ENCODE measurements at places on chromosomes 5 and 9.
A peak's percentile ranks its signal among the peaks of the same experiment; 100 is the strongest.

- DNase-seq = peak; percentile 77
These were observed 139.2 kb upstream of the SMARCA2 start for GRCh38 chr9:1875921-1876448.

DNA sequence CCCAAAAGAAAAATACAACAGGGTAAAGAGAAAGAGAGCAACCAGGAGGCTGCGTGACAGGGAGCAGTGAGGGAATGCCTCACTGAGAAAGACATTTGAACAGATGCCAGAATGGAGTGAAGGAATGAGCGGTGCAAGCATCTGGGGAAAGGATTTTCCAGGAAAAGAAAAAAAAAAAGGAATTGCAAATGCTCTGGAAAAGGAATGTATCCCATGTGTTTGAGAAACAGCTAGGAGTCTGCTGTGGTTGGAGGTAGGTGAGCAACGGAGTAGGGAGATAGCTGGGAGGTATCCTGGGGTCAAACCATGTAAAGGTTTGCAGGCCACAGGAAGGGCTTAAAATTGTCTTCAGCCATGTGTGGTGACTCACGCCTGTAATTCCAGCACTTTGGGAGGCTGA, 23.6 kb upstream of the CEMIP2 start:
- DNase-seq = no peak

GRCh38 chr5:12624776-12625560, 720.7 kb upstream of the CTNND2 start:
- no peak for DNase-seq

- no peak for DNase-seq
These were observed 899 bp upstream of the RAPGEF6 start for GRCh38 chr5:131635684-131636572.

GRCh38 chr5:24068524-24068923, 561.1 kb downstream of the PRDM9 start:
- no peak for DNase-seq

DNA sequence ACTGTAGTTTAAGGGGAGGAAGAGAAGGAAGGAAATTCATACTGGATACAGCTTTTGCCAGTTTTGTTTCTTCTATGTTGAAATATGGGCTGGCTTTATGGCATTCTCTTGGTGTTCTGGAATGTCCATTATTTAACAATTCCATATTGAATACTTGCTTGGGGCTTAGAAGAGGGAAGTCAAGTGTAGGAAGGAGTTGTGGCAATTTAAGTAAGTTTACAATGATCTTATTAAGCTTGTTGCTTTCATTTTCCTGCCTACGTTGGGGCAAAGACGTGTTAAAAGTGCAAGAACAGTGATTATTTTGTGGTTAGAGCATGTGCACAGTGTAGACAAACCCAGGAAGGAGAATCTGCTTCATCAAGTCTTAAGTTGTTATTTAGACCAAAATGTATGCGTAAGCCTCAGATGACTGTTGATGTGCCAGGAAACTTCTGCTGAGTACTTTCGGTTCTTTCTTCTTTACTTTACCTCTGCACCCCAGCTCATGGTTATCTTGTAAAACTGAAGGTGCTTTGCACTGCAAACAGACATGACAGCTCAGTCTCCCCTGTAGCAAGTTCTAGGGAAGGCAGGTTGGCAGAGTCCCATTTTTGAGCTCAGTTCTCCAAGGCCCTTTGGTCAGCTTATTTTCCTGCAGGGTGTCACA, 75.8 kb downstream of the F2RL2 start:
- DNase-seq = peak; percentile 77

DNA sequence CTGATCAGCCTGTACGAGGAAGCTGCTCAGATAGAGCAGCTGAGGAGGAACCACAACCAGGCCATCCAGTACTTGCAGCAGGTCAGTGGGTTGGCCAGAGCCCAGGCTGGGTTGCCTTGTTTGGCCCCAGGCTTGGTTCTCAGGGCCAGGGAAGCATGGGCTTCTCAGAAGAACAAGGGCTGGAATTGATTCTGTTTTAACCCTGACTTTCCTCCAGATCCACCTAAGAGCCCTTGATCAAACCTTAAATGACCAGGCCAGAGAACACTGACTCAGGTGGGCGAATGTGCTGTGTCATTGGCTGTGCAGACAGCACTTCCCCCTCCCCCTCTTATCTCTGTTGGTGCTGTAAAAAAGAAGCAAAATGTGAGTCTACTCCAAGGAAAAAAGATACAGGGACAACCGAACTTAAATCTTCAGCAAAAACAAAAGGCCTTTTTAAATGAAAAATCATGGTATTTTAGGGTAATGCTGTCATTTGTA, 28.1 kb downstream of the TTC23L start:
- DNase-seq = no peak

GRCh38 chr9:11469745-11470144, 856.9 kb upstream of the PTPRD start:
- DNase-seq = no peak

DNA sequence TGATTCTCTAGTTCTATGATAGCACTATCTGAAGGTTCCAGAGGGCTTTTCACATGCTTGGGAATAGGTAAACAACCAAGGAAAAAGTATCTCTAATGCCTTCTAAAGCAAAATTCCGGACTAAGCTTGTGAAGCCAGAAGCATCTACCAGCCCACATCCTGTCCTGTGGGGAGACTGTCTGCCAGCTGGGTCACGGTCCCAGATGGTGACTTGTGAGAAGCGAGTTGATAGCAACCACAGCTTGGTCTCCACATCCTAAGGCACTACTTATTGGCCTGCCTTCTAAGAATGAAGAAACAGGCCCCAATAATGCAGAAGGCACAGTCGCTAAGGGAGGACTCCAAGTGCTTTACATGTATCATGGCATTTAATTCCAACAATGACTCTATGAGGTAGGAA, 184.1 kb upstream of the ADRA1B start:
- DNase-seq = no peak

- DNase-seq = no peak
These were observed 3.0 kb upstream of the SMC2 start for GRCh38 chr9:104091116-104091515.

- peak; percentile 67 for DNase-seq
These were observed 1.6 kb downstream of the FSTL4 start for GRCh38 chr5:133610489-133611356.

DNA sequence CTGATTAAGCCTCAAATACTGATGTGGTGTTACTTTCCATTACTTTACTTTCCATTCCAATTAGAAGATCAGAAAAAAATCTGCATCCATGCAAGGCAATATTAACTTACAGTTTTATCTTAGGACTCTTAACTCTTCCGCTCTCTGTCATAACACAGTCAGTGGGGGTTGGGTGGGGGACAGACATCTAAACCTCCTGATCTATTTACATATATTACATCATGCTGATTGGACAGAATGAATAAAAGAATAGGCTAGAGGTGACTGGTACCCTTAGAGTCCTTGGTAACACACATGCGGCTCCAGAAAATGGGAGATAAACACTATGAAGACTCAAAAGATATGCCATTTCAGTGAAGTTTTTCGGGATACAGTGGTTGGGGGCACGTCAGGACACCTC, 27.6 kb downstream of the RAPGEF6 start:
- no peak for DNase-seq

DNA sequence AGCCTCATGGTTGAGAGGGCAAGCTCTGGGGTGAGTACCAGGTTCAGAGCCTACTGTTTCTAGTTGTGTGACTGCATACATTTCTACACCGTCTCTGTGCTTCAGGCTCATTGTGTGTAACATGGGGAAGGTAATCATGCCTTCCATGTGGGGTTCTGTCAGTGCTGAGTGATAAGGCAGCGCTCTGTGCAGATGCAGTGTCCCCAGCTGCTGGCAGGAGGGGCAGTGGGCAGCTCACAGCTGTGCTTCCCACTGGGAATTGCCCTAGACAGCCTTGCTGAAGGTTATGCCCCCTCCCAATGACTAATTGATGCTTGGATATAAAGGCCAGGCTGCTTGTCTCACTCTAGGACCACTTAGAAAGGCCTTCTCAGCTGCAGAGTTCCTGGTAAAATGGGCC, 121.8 kb upstream of the SAP30L start:
- no peak for DNase-seq

GRCh38 chr9:109799141-109799540, 19.1 kb downstream of the PALM2AKAP2 start:
- DNase-seq = no peak

- no peak for DNase-seq
These were observed 196.6 kb downstream of the FANCC start for GRCh38 chr9:95120781-95121370.

DNA sequence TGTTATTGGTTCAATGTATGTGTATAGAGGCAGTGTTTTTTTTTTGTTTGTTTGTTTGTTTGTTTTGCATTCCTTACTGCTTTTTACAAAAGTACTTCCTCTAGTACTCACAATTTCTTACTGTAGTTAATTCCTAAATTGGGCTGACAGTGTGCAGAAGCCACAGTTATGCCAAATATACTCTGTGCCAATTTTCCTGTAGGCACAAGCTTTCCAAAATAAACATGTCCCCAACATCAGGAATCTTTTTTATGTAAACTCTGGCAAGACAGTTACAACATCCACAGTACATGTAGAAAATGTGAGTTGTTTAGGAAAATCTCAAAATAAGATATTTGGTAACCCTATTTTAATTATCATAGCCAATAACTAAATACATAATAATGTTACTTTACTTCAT, 161.6 kb upstream of the TSLP start:
- DNase-seq = no peak

DNA sequence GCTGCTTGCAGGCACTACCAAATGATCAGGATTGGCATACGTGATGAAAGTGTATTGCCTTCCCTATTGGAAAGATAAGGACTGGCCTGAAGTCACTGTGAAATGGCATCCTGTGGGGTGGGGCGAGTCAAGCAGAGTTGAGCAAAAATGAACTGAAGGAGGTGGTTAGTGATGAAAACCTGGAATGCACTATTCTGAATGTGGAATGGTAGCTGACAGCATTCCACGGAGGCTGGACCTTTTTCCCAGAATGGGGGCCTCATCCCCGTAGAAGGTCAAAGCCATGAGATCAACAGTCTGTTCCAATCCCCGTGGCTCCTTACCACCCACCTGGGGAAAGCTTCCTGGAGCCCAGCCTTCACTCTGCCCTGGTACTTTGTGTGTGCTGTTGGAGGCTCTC, 37.7 kb downstream of the ASS1 start:
- no peak for DNase-seq

DNA sequence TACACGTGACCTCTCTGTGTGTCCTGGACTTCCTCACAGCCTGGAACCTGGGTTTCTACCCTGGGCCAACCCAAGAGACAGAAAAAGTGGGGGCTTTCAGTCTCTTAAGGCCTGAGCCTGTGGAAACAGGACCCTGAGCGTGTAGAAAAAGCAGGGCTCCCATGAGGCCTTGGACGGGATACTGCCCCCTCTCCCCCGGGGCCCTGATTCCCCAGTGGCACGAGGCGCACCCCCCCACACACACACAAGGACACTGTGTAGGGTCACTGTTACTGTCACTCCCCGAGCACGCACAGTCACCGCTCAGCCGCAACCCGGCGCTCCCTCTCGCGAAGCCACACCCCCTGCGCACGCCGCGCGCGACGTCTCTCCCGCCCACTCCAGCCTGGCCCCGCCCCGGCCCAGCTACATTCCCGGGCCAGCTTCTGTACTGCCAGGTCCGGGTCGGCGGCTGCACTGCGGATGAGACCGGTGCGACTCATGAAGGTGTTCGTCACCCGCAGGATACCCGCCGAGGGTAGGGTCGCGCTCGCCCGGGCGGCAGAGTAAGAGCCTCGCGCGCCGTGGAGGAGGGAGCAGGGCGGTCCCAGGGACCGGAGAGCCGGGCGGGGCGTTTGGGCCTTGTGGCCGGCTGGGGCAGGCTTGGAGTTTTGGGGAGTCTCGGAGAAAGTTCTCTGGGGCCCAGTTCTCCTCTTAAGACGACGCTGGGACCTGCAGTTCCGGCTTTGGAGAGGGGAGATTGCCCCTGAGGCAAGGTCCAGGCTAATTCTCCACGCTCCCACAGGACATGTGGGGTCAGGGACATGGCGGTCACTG, at the start of gene GRHPR:
Gene GRHPR (plus strand): TSS at position 408 of the 816 bp plus-strand sequence. CDS start 55 bp downstream, at position 463.
- peak; percentile 97 for DNase-seq

DNA sequence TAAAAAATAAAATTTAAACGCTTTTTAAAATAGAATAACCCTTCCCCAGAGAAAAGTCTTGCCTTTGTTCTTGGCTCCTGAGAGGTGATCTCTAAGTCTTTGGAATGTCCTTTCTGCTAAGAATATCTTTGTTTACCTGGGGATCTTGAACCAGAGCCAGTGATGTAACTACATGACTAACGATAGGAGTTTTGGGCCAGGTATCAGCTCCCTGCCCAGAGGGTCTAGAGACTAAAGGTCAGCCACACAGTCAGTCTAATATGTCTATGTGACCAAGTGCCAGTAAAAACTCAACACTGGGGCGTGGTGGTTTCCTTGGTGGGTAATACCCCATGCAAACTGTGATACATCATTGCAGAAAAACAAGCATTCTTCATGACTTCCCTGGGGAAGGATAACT, 1351.9 kb upstream of the C9orf72 start:
- no peak for DNase-seq
